ENCODE measurements at places on chromosomes 7 and 10. TPM values are rescaled to one million over a fixed set of nuclear protein-coding genes. Genes with fewer than 3 reads are reported as not detected.

TPST1 gene
- 97.0 TPM for total RNA-seq

DNA sequence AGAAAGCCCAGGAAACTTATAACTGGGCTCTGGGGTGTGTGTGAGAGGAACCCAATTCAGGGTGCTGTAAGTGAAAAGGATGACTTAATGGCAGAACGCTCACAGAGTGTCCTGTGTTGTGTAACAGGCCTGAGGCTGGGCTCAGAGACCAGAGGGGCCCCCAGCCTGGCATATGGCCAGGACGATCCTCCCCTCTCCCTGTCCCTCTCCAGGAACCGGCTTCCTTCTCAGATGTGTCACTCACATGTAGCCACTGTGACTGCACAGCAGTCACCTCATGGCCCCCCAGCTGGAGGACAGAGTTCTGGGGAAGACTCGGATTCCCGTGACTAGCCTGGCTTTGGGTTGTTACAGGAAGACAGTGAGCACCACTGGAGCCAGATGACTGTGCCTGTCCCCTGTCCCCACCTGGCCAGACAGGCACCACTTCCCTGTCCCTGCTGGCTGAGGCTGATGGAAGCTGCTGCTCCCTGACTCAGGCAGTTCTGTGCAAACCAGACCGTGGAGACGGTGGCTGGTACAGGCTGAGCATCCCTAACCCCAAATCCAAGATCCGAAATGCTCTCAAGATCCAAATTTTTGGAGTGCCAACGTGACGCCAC lies 220.5 kb downstream of the MLLT10 start:
- H3K36me3 ChIP-seq: no peaks in the 10 kb centered on the region
- H3K4me3 ChIP-seq: no peak overlapping the region
- no peak overlapping the region for H3K27ac ChIP-seq
- no peaks in the 10 kb centered on the region for H3K4me1 ChIP-seq
- no peaks in the 10 kb centered on the region for H3K27me3 ChIP-seq

- DNase-seq: no peak
- H3K4me3 ChIP-seq: no peak overlapping the region
- no peaks in the 10 kb centered on the region for H3K36me3 ChIP-seq
- H3K27me3 ChIP-seq: no peaks in the 10 kb centered on the region
- H3K27ac ChIP-seq: no peak overlapping the region
- H3K4me1 ChIP-seq: no peaks in the 10 kb centered on the region
Observed at GRCh38 chr7:130134106-130134636, 63.8 kb downstream of the KLHDC10 start.

DNA sequence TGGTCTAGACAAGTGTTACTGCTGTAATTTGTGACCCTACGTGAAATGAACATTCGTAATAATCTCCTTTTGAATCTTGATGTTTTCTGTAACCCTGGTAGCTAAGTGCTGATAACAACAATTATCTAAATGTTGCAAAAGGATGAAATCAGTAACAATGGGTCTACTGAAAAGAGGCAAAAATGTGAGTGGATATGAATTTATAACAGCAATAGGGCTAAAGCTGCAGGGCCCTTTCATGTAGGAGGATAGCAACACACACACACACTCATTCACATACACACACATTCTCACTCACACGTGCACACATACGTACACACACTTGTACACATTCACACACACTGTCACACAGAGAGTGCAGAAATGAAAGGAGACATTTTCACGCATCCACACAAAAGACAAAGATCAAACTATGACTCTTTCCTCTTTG lies 200.8 kb upstream of the NEBL start:
- no peak overlapping the region for H3K4me3 ChIP-seq
- no peaks in the 10 kb centered on the region for H3K4me1 ChIP-seq
- H3K27ac ChIP-seq: no peak overlapping the region

DNA sequence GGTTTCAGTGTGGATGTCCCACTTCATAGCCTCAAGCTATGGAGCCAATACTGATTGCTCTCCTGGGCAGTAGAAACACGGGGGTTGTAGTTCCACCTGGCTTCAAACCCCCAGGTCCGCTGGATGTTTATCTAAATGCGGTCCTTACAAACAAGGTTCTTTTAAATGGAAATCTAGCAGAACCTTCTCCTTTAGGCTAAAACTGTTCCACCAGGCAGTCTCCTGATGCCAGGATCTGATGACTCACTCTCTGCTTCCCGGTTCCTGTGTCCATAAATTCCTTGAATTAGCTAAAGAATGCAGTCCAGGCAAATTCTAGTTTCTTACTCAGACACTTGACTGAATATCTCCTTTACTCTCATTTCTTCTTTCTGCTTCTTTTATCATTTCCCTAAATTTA lies 108.4 kb upstream of the FAM3C start:
- no peaks in the 10 kb centered on the region for H3K36me3 ChIP-seq
- DNase-seq: peak; percentile 47
- no peak overlapping the region for H3K4me3 ChIP-seq
- H3K27ac ChIP-seq: peak overlapping the region; percentile 67
- H3K27me3 ChIP-seq: no peaks in the 10 kb centered on the region
- H3K4me1 ChIP-seq: no peaks in the 10 kb centered on the region
